ENCODE measurements at places on chromosomes 5 and 9. TPM values are rescaled to one million over a fixed set of nuclear protein-coding genes. Genes with fewer than 3 reads are reported as not detected.

ZDHHC21 gene
- 8.3 TPM for total RNA-seq

DNLZ gene
- 2.0 TPM for total RNA-seq

TMEM252 gene
- total RNA-seq, result not detected

LRRC14B gene
- total RNA-seq, result not detected

GABBR2 gene
- total RNA-seq, result 20.3 TPM

PCDHB12 gene
- under 0.01 TPM for total RNA-seq

GRCh38 chr5:164204338-164204946 is 699.0 kb downstream of the MAT2B start:
- no peaks in the 10 kb centered on the region for H3K27me3 ChIP-seq
- H3K36me3 ChIP-seq, result no peaks in the 10 kb centered on the region
- H3K4me3 ChIP-seq, result no peak overlapping the region
- peak; percentile 75 for DNase-seq

GRCh38 chr5:75720882-75721281 is 3.6 kb upstream of the POC5 start:
- no peak overlapping the region for H3K4me3 ChIP-seq
- H3K36me3 ChIP-seq, result no peaks in the 10 kb centered on the region
- H3K27me3 ChIP-seq, result no peaks in the 10 kb centered on the region

GRCh38 chr5:74123929-74124328 is 497.9 kb downstream of the ARHGEF28 start:
- H3K36me3 ChIP-seq, result no peaks in the 10 kb centered on the region
- peaks cover 2% of the 10 kb centered on the region for H3K27me3 ChIP-seq
- H3K4me3 ChIP-seq, result no peak overlapping the region
- no peak overlapping the region for H3K27ac ChIP-seq
- DNase-seq, result no peak

DNA sequence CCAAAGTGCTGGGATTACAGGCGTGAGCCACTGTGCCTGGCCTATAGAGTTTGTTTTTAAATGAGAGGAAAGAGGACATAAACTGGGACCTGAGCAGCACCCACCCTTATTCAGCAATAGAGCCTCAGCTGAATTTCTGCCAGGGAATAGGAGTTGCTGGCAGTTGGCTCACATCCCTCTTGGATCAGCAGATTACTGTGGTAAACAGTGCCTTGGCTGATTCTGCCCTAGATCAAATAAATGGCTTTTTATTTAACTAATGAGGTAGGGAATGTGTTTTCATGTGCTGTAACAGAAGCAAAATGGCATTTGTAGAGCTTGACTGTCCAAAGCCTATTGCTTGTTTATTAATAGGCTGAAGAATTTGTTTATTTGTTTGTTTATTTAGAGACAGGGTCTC is 2.1 kb downstream of the ARHGEF37 start:
- H3K27me3 ChIP-seq, result no peaks in the 10 kb centered on the region
- H3K4me3 ChIP-seq, result no peak overlapping the region
- H3K4me1 ChIP-seq, result peaks cover 8% of the 10 kb centered on the region
- H3K27ac ChIP-seq, result no peak overlapping the region

DNA sequence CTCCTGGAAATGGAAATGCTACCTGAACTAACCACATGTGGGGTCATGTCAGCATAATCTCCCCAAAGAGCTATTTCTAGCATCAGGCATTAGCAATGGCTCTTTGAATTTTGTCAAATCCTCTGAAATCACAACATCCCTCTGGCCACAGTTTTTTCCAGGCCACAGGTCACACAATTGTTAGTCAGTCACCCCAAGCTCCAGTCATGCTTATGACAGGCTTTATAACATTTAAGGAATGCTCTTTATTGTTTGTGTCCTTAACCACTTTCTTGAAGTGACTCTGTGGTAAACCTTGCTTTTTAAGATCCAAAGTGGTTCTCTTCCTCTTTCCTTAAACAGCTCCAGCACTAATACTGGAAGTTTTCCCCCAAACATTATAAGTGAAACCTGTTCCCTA is 169.2 kb upstream of the HMHB1 start:
- no peak overlapping the region for H3K4me3 ChIP-seq
- no peak overlapping the region for H3K27ac ChIP-seq
- H3K27me3 ChIP-seq, result no peaks in the 10 kb centered on the region
- H3K36me3 ChIP-seq, result no peaks in the 10 kb centered on the region

GRCh38 chr5:133048993-133049725 is 2.7 kb upstream of the HSPA4 start:
- DNase-seq, result peak; percentile 33
- H3K4me3 ChIP-seq, result no peak overlapping the region
- H3K4me1 ChIP-seq, result peaks cover 5% of the 10 kb centered on the region
- H3K27me3 ChIP-seq, result no peaks in the 10 kb centered on the region

DNA sequence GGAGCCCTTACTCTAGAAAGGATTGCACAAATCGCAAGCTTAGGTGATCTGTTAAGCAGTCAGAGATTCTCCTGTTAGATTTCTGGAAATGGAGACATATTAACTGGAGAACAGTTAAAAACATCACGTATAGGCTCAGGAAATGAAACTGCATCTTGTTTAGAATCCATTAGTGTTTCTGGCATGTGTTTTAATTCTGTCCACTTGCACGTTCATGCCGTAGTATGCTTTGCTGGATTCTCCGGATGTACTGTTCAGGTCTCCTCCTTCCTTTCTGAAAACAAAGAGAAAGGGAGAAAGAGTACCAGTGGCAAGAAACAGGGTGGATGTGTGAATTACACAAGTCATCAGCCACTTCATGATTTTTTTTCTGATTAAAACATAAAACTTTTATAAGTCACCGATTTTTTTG is 2.5 kb upstream of the RGMB start:
- peak overlapping the region; percentile 81 for H3K4me3 ChIP-seq
- peaks cover 3% of the 10 kb centered on the region for H3K36me3 ChIP-seq
- no peaks in the 10 kb centered on the region for H3K27me3 ChIP-seq
- H3K27ac ChIP-seq, result peak overlapping the region; percentile 85
- peaks cover 3% of the 10 kb centered on the region for H3K4me1 ChIP-seq

GRCh38 chr5:39946356-39947045 is 521.7 kb upstream of the DAB2 start:
- H3K27me3 ChIP-seq, result no peaks in the 10 kb centered on the region

- H3K27ac ChIP-seq, result no peak overlapping the region
- no peaks in the 10 kb centered on the region for H3K4me1 ChIP-seq
- H3K36me3 ChIP-seq, result no peaks in the 10 kb centered on the region
- H3K27me3 ChIP-seq, result no peaks in the 10 kb centered on the region
These were observed 440.5 kb upstream of the WWC1 start for GRCh38 chr5:167850911-167851310.

DNA sequence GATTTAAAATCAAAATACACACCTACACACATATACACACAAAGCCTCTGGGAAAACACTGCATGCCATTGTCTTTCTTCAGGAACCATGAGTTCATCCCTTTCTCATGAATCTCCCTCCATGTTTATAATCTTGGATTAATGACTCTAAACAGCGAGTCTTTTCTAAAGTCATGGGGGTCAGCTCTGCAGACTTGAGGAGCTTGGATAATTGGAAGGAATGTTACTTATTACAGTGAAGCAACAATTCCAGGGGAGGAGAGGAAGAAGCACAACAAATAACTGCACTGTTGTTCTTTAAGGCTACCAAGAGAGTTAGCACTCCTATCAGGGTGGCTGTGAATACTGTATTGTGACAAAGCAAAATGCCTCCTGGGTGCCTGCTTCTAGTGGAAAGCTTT is 444.7 kb downstream of the ANXA1 start:
- no peak overlapping the region for H3K27ac ChIP-seq
- no peaks in the 10 kb centered on the region for H3K36me3 ChIP-seq
- DNase-seq, result no peak
- no peaks in the 10 kb centered on the region for H3K27me3 ChIP-seq
- H3K4me1 ChIP-seq, result no peaks in the 10 kb centered on the region

GRCh38 chr5:149641000-149641576 is 59.8 kb downstream of the ARHGEF37 start:
- H3K27ac ChIP-seq, result no peak overlapping the region
- no peaks in the 10 kb centered on the region for H3K36me3 ChIP-seq
- H3K4me3 ChIP-seq, result no peak overlapping the region
- peak; percentile 43 for DNase-seq

DNA sequence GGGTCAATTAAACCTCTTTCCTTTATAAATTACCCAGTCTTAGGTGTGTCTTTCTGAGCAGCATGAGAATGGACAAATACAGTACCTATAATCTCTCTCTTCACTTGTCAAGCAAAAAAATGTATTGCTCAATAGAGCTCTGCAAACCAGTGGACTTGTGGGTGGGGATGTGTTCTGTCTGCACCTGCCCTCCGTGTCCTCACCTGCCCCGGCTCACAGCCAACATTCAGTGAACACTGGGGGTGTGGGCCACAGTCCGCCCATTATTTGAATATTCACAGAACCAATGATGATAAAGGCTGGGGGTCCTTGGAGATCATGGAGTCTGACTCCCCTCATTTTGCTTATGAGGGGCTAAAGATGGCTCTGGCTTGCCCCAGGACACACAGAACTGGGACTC is 36.9 kb upstream of the MED27 start:
- H3K4me1 ChIP-seq, result no peaks in the 10 kb centered on the region
- no peaks in the 10 kb centered on the region for H3K36me3 ChIP-seq
- DNase-seq, result no peak
- H3K27ac ChIP-seq, result no peak overlapping the region
